Body of pancreas (tissue), 4 donors: ENCODE measurements at places on chromosomes 2 and 18. TPM values are rescaled to one million over a fixed set of nuclear protein-coding genes. Genes with fewer than 3 reads are reported as not detected.

GRCh38 chr2:3078684-3079083 lies 298.9 kb downstream of the EIPR1 start:
- DNase-seq = no peak

DNA sequence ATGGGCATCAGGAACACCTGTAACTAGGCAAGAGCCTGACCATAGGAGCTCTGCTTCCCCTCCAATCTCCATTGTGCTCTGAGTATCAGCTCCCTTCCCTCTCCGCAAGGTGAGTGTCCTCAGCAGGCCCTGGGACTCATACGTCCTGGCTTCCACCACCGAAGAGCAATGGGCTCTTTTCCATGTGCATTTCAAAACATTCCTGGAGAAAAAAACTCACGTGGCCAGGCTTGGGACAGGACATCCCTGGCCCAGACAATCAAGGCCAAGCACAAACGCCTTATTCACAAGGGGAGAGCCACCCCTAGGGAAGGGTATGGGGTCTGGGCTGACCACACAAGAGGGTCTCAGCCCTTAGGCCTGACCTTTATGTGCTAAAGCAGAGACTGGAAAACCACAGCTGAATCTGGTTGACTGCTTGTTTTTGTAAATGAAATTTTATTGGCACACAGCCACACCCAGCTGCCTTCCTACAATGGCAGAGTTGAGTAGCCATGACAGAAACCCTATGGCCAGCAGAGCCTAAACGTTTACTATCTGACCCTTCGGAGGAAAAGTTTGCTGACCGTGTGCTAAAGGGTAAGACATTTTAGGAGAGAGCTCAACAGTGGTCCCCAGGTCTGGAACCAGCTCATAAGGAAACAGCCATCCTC lies 175.7 kb upstream of the ARL4C start:
- no peak for DNase-seq

DNA sequence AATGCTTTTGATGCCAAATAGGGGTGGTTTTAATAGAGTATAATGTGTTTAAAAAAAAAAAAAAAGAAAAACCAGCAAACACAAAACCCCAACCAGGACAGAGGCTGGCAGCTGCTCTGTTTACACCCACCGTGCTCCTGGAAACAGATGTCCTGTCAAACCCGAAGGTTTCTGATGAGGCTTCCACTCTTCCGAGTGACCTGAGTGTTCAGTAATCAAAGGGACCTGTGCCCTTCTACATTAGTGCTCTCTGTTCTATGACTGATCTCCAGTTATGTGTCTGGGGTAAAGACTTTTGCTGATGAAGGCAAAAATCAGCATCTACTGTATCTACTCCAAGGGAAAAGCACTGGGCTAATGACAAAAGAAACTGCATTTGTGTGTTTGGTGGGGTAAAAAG lies 3.5 kb upstream of the KLHL29 start:
- DNase-seq = no peak

GRCh38 chr2:122739732-122740593 lies 984.5 kb downstream of the TSN start:
- DNase-seq = no peak

DNA sequence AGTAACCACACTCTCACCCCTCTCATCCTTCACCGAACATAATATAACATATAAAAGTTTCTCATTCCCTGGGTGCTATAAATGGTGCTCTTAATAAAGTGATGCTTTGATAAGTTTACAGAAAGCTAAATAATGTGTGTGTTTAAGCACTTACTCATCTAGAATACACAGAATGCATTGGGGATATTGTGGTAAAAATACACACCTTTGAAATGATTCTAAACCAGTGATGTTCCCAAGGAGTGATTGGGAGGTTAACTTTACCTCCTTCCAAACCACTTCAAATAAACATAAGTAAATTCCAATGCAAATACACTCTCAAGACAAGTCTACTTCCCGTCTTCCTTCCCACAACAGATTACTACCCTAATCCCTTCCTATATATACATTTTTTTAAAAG lies 85.3 kb upstream of the TWSG1 start:
- no peak for DNase-seq

GRCh38 chr2:137333386-137334165 lies 568.2 kb downstream of the THSD7B start:
- no peak for DNase-seq

- peak; percentile 42 for DNase-seq
Observed at GRCh38 chr18:66523219-66523991, 80.5 kb downstream of the CDH19 start.

Gene UGT1A8
- total RNA-seq = not detected

Gene SOX11
- under 0.01 TPM for total RNA-seq
